ENCODE measurements at places on chromosomes 3 and 15.

- DNase-seq = no peak
These were observed 31.9 kb downstream of the TUSC7 start for GRCh38 chr3:116741467-116741866.

DNA sequence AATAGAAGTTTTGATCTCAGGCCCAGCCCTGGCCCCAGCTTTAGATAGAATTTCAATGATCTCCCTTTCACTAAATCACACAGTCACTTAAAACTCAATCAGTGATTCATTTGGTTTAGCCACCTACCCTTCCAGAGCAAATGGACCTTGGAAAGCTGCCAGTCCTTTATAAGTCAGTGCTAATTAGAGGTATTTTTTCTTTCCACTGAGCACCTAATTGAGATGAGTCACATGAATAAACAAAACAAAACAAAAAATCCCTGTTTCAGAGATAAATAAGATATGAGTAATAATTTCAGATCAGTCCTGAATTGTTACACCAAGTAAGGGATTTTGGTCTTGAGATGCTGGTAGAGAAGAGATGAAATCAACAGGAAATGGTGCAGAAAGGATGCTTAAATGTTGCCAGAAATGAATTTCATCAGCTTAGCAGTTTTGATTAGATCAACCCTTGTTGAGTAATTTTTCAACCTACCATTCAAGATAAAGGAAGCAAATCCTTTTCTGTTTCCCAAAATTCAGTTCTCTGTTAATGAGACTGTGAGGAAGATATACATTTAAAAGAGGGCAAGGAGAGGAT lies 352.0 kb upstream of the COL8A1 start:
- DNase-seq = no peak

GRCh38 chr3:122563717-122564025 lies 429 bp downstream of the PARP9 start:
- DNase-seq = no peak

- no peak for DNase-seq
These were observed 9.8 kb downstream of the P2RY14 start for GRCh38 chr3:151268267-151269235.

DNA sequence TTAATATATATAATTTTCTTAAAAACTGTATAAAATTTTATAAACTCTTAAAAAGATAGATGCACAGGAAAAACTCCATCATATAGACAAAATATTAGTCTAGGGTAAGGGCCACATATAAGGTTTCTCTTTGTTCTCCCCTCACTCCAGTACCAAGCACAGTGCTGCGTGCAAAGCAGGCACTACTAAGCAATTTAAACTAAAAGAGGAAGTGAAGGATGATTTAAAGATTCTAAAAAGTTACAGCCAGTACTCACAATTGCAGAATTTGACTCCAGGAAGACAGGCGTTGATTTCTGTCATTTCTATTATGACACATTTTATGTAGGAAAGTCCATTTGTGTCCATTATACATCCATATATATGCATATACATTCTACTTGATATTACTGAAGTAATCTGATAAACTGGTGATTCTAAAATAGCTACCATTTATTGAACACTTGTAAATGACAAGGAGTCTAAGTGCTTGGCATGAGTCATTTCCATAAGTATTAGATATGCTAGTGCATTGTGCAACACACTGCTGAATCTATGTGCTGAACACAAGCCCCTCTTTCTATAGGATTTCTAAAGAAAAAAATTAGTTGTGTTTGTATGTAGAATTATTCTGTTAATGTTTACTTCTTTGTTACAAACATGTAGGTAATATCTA lies 785.5 kb upstream of the ARRDC4 start:
- no peak for DNase-seq

GRCh38 chr15:86154705-86155104 lies 75.0 kb downstream of the AGBL1 start:
- DNase-seq = no peak

DNA sequence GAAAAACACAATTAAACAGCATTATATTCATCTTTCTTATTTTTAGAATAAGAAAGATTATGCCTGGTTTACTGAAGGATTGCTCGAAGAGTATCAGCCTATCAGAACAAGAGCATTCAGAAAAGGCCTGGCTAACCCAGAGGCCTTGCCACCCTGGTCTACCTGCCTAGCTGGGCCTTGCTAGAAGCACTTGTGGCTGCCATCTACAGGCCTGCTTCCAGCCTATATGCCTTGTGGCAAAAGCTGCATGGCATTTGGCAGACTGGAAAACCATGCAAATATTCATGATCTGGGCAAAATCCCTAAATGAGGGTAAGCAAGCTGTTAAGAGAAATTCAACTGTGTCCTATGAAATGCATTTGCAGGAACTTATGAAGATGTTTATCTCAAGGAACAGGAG lies 9.3 kb upstream of the ATP13A4 start:
- DNase-seq = no peak

DNA sequence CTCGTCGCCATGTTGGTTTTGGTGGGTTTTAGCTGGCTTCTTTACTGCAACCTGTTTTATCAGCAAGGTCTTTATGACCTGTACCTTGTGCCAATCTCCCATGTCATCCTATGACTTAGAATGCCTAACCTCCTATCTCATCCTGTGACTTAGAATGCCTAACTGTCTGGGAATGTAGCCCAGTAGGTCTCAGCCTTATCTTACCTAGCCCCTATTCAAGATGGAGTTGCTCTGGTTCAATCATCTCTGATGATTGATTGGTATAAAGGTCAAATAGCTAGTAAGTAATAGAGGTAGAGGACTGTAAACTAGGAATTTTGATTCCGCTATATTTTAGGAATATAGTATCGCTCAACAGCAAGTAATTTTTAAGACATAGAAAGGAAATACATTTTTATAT lies 1.3 kb upstream of the ACKR2 start:
- no peak for DNase-seq

GRCh38 chr3:14285548-14285925 lies 106.9 kb downstream of the LSM3 start:
- DNase-seq = no peak

- no peak for DNase-seq
These were observed 230.6 kb upstream of the CNTN3 start for GRCh38 chr3:74845081-74845480.

- peak; percentile 3 for DNase-seq
These were observed 249.8 kb downstream of the POLQ start for GRCh38 chr3:121295979-121296378.

GRCh38 chr15:69753867-69754266 lies 301.2 kb downstream of the RPLP1 start:
- DNase-seq = no peak

DNA sequence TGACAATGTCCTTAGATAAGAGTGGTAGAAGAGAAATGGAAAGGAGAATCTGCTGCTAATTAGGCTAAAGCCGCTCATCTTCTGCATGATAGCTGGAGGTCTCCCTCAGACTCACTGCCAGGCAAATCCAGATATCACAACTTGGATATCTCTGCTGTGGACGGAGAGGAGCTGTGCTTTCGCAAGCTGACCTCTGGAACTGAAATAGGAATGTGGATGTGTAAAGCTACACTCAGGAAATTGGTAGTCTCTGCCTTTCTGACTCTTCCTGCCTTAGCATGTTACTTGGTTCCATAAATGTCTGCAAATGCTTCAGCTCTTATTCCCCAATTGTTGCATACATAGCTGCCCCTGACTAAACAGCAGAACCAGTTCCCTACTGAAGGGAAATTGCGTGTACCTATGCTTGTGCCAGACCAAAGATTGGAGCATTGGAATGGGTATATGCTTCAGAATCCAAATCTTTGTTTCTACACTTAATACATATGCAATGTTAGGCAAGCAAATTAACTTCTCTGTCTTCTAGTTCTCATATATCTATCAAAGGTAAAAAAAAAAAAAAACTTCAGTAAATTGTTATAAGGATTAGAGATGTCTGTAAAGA lies 74.7 kb upstream of the ROBO2 start:
- DNase-seq = no peak

- DNase-seq = no peak
These were observed 52.4 kb downstream of the TRPM1 start for GRCh38 chr15:31049111-31049510.

DNA sequence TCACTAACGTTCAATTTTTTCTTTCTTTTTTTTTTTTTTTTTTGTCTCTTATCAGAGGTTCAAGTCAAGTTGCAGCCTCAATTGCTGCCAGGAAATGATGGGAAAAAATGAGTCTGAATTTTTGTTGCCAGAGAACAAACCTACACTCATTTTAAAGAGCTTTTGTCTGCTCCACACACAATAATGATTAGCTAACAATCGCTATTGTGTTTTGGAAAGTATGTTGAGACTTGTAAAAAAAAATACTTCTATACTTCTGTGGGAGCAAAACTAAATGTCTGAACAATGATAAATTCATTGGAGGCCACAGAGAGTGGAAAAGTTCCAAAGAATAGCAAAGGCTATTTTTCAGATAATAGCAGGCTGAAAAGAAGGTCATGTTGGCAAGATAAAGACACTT lies 176.3 kb upstream of the LMCD1 start:
- DNase-seq = no peak

DNA sequence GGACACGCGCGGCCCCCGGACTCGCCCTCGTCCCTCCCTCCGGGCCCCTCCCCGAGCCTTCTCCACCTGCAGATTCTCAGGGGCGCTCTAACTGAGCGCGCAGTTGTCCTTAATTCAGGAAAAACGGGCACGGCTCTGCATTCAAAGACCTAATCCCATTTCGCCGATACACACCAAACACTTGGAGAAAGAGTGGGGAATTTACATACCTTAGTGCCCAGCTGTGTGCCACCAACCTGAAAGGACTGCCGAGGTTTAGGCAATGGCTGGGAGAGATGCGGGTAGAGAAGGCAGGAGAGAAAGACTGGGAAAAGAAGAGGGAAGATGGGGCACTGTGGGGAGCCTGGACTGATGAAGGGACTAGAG lies 21.8 kb downstream of the IGDCC3 start:
- DNase-seq = no peak

DNA sequence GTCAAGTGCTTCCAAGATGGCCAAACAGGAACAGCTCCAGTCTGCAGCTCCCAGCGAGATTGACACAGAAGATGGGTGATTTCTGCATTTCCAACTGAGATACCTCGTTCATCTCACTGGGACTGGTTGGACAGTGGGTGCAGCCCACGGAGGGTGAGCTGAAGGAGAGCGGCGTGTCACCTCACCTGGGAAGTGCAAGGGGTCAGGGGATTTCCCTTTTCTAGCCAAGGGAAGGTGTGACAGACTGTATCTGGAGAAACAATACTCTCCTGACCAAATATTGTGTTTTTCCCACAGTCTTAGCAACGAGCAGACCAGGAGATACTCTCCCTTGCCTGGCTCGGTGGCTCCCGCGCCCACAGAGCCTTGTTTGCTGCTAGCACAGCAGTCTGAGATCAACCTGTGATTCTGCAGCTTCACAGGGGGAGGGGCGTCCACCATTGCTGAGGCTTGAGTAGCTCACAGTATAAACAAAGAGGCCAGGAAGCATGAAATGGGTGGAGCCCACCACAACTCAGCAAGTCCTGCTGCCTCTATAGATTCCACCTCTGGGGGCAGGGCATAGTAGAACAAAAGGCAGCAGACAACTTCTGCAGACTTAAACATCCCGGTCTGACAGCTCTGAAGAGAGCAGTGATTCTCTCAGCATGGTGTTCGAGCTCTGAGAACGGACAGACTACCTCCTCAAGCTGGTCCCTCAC lies 293.5 kb upstream of the SUCLG2 start:
- DNase-seq = no peak

- no peak for DNase-seq
These were observed 1045.0 kb downstream of the NTRK3 start for GRCh38 chr15:87211547-87211946.

GRCh38 chr15:95300958-95301357 lies 1029.5 kb upstream of the NR2F2 start:
- DNase-seq = no peak

GRCh38 chr15:31824024-31824423 lies 206.3 kb upstream of the CHRNA7 start:
- no peak for DNase-seq

GRCh38 chr15:65927545-65927944 lies 58.3 kb downstream of the RAB11A start:
- no peak for DNase-seq

- no peak for DNase-seq
These were observed 11.2 kb upstream of the TMEM212 start for GRCh38 chr3:171831936-171832335.

- DNase-seq = no peak
These were observed 5.7 kb downstream of the PDIA5 start for GRCh38 chr3:123072564-123072963.

DNA sequence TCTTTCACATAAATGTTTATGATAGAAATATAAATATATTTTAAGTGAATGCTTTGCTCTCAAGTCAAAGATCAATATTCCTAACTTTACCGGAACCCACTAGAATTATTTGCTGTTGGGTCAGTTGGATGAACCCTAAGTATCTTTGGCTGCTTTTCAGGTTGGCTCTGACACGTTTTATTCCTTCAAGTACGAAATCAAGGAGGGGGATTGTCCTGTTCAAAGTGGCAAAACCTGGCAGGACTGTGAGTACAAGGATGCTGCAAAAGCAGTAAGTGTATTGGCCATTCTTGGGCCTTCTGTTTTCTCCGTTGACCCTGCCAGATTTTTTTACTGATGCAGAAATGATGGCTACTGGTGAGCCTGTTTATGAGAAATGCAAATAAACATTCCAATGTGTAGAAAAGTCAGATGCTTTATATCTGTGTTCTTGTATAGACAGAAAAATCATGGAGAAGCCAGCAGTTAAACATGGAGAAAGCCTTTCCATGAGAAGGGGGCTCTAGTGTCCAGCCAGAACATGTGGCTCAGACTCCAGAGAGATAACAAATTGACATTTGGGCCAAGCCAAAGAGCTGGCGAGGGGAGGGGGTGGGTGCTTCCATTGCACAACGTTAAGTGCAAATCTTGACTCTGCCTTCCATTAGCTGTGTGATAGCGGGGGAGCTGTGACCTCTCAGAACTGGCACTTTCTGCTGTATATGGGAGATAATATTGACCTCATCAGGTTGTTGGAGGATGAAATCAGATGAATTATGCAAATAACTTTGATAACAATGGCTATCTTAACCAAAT lies 3.0 kb downstream of the KNG1 start:
- DNase-seq = no peak

GRCh38 chr15:66097151-66098021 lies 156.2 kb downstream of the MEGF11 start:
- DNase-seq = no peak

DNA sequence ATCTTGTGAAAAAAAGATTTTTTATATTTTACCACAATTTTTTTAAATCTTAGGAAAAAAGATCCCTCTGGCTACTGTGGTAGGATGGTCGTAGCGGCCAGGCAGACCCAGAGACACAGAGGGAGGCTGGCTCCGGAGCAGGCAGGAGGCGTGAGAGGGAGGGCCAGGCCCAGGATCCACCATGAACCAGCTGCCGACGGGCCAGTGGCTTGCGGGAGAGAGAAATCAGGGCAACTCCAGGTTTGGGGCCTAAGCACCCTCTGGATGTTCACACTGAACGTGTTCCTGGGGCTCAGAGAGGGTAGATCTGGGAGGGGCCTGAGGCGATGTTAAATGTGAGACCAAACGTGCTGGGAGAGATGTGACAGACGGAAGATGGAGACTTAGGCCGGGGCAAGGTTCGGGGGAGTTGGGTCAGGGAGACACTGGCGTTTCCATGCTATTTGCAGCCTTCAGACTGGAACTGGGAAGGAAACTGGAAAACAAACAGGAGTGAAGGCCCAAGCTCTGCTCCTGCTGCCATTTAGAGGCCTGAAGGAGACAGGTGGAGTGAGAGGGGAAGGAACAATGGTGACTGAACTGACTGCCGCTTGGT lies 1.6 kb upstream of the VILL start:
- DNase-seq = no peak

GRCh38 chr15:98666441-98666840 lies 18.1 kb downstream of the IGF1R start:
- DNase-seq = no peak

- peak; percentile 5 for DNase-seq
These were observed 123.9 kb downstream of the FOXB1 start for GRCh38 chr15:60128000-60128376.
